AG04450 (cell line): ENCODE measurements at places on chromosomes 7 and 10. TPM values are rescaled to one million over a fixed set of nuclear protein-coding genes. Genes with fewer than 3 reads are reported as not detected.

SPDYE3 gene
- polyA plus RNA-seq: not detected in 2 replicates

DNA sequence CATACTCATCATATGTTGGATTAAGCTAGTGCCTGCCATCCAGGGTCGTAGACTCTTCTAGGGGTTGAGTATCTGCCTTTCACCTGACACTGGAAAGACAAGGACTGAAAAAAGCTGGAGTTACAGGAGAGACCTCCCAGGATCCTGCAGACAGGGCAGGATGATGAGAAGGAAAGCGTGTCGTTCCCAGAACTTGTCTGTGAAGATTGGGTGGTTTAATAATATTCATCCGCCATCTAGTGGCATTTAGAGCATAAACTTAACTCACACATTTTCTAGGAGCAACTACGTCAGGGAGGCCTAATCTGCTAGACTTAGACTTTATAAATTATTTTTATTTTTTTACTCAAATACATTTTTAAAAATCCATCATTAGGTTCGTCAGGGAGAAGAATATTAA, 59.6 kb downstream of the ADRB1 start:
- DNase-seq: peak; percentile 11

DNA sequence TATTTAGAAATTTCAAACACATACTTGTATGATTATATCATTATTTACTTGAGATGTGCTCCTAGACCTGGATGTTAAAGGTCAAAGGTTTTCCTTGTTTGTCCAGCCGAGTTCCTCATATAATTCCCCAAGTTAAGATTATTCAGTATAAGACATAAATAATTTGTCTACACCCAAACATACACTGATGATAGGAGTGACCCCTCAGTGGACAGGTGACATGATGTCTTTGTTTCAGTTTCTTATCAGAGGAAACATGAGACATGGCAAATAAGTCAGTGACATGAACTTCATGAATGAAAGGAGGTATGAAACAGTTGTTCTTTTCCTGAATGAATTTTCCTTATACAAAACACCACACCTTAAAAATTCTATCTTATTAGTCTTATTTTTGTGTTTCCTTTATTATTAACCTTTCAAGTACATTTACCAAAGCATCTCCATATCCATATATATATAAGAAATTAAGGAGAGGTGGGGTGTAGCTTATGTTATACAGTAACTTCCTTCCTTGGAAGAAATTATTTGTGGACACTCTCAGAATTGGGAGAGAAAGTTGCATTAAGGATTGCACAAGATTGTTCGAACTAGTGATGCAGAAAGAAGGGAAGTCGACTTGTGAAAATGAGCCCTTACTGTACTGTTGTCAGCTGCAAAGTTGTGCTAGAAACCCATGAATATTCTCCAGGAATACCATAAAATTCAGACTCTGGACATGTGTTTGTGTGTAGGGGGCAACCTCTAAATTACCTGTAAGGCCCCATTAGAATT, 60.5 kb downstream of the POM121L12 start:
- no peak for DNase-seq

SLC18A3 gene
- polyA plus RNA-seq: not detected in 2 replicates

GRCh38 chr7:36148422-36149065, 4.5 kb upstream of the EEPD1 start:
- no peak for DNase-seq

SUV39H2 gene
- 6.2 and 9.0 TPM in 2 replicates for polyA plus RNA-seq

- no peak for DNase-seq
Measured at GRCh38 chr7:22066522-22066921, 120.8 kb upstream of the CDCA7L start.

DNA sequence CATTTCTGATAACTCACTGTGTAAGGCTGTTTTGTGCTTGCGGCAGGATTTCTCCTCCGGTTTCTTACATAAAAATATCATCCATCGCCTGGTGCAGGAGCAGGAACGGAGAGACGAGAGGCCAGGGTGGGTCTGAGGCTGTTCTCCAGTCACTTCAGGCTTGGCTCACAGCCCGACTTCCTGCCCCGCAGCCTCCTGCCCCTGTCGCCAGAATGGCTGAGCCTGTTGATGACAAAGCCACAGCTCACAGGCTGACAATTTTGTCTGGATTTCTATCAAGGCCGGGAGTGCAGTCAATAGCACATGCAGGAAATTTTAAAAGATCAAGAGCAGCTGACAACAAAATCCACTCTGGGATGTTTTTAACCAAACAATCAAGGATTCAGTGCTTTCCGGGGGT, 229.7 kb upstream of the ZNF32 start:
- DNase-seq: no peak

- no peak for DNase-seq
Measured at GRCh38 chr10:129695671-129696070, 228.6 kb downstream of the MGMT start.

DNA sequence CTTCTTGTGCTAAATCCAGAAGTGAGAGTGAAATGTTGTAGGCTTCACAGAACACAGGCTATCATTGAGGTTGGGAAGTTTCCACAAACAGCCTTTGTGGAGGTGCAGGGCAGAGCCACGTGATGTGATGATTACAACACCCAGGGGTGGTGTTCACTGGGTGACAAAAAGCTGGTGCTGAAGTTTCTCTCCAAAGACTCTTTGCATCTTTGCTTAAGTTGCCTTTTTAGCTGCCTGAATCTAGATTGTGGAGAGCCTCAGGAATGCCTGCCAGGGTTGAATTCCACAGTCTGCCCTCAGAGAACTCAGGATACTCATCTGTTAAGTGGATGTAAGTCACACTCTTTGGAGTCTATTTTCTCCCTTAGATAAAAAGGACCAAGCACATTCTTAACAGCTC, 56.3 kb downstream of the PLXNA4 start:
- DNase-seq: no peak

SLC25A28 gene
- polyA plus RNA-seq: 20.4 and 21.5 TPM in 2 replicates

SNX10 gene
- polyA plus RNA-seq: not detected in 2 replicates

- no peak for DNase-seq
Measured at GRCh38 chr10:78820007-78820362, 248.8 kb upstream of the ZMIZ1 start.

DNA sequence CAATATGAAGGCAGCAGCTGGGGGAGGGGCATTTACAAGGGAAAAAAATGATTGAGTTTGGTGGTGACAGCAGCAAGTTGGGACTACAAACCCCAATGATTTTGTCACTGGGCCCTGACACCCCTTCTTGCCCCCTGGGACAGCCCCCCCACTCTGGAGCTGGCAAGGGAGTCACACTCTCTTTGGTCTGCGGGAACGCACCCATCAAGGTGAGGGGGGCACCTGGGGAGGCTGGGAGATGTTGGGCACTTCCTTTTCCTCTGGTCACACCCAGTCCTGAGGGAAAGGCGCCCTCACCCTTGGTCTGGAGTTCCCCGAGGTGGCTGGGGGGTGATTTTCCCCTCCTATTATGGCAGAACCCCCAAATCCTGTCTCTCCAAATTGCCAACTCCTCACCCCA, 24.4 kb downstream of the EPHB4 start:
- no peak for DNase-seq

CPVL gene
- not detected in 2 replicates for polyA plus RNA-seq

GRCh38 chr7:154598396-154598795, 404.5 kb downstream of the PAXIP1 start:
- no peak for DNase-seq

- no peak for DNase-seq
Measured at GRCh38 chr10:76177936-76178335, 746.5 kb downstream of the LRMDA start.

DNA sequence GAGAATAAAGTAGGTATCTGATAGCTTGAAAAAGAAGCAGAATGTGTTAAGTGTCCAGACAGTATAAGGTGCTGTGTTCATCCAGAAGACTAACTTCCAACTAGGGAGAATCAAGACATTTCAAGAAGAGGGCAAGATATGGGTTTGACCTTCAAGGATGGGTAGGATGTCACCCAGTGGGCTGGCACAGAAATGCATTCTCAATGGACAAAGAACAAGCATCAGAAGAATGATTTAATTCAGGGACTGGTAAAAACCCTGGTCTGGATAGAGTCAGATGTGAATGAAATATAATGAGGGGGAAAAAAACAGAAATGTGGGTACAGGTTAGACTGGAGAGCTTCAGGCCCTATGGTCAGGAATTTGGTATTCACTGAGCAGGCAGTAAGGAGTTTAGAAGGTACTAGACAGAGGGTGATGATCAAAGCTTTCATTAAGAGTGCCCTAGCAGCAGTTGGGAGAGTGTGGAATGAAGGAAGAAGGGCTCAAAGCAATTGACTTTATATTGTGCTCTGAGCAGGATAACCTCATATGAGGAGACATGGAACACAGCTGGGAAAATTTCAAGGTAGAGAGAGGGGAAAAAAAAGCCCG, 180.7 kb upstream of the ANK3 start:
- no peak for DNase-seq

LRMDA gene
- polyA plus RNA-seq: 0.05 and 0.12 TPM in 2 replicates

GRCh38 chr7:50421043-50421442, 29.1 kb downstream of the FIGNL1 start:
- no peak for DNase-seq

PHYHIPL gene
- polyA plus RNA-seq: not detected in 2 replicates

- no peak for DNase-seq
Measured at GRCh38 chr7:5339955-5340354, 57.2 kb downstream of the SLC29A4 start.

GRCh38 chr10:66167816-66168215, 758.0 kb upstream of the LRRTM3 start:
- DNase-seq: no peak

DNA sequence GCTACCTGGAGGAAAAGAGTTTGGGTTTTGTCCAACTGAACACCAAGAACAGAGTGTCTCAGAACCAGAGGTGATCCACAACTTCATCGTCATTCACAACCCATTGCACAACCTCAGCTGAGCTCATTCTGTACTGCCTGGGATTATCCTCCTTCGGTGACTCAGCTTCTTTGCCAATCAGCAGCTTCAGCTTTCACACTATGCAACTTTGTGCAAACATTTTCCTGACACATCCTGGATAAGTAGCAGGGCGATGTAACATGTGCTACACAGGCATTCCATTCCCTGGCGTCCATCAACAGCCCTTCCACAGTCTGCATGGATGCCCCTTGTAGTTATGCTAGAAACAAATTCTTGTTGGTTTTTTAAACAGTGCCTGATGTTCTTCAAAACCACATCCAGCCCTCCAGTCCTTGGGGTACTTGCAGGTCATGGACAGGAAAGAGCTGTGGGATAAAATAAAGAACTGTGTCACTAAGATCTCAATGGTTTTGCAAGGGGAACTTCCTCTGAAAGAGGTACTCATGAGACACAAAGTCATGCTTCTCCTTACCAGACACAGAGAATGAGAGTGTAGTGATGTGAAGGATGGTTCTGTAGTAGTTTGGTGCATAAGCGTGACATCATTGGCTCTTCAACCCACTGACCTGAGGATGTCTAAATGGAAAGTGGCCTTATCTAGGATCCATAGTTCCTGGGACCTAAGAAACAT, 478.5 kb downstream of the KIF20B start:
- DNase-seq: peak; percentile 58

- peak; percentile 96 for DNase-seq
Measured at GRCh38 chr10:119414081-119414611, 128.4 kb downstream of the RGS10 start.

ITIH2 gene
- not detected in 2 replicates for polyA plus RNA-seq

DNA sequence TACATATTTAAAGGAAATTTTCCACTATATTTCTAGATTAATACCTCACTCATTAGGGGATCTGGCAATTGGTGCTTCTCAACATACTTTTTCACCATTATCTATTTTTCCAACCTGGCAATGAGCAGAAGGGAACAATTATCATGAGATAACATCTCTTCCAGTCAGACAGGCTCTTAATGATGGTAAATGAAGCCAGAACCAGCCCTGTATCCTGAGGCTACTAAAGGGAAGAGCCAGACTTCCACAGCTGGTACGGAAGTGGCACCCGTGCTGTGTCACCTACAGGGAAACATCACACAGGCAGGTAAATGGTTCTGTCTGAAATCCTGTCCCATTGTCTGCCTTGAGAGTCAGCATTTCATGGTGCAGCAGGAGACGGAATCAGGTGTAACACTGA, 75.9 kb downstream of the ELMO1 start:
- no peak for DNase-seq

GRCh38 chr10:80464557-80465450, 10.7 kb downstream of the TSPAN14 start:
- no peak for DNase-seq
